ENCODE measurements at places on chromosomes 2 and 18.

- DNase-seq, result no peak
Measured at GRCh38 chr2:15754703-15755099, 163.0 kb downstream of the DDX1 start.

GRCh38 chr2:232375164-232375563 is 3.4 kb upstream of the ALPP start:
- DNase-seq, result no peak

GRCh38 chr2:3414133-3414860 is 34.8 kb downstream of the TRAPPC12 start:
- no peak for DNase-seq

DNA sequence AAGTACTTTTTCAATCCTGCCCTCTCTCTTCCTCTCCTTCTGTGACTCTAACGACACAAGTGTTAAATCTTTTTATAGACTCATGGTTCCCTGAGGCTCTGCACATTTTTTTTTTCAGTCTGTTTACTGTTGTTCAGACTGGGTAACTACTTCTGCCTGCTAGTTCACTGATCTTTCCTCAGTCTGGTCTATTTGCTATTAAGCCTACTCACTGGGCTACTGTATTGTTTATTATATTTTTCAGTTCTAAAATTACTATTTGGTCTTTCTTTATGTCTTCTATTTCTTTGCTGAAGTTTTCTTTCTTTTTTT is 21.3 kb downstream of the PPP3R1 start:
- DNase-seq, result no peak

DNA sequence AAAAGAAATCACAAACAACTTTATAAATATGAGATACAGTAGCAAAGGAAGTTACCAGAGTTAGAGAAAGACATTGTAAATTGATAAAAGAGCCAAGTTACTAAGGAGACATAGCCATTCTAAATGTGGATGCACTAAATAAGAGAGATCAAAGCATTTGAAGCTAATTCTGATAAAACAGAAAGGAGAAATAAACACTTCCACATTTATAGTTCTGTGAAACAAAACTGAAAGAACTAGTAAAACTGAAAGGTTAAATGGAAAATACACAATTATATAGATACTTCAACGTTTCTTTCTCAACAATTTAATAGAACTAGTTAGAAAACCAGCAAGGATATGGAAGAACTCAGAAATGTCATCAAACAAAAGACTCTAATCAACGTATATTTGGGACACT is 309.0 kb upstream of the CDH2 start:
- no peak for DNase-seq

- DNase-seq, result no peak
Measured at GRCh38 chr2:227578642-227579041, 20.1 kb upstream of the SCYGR2 start.

DNA sequence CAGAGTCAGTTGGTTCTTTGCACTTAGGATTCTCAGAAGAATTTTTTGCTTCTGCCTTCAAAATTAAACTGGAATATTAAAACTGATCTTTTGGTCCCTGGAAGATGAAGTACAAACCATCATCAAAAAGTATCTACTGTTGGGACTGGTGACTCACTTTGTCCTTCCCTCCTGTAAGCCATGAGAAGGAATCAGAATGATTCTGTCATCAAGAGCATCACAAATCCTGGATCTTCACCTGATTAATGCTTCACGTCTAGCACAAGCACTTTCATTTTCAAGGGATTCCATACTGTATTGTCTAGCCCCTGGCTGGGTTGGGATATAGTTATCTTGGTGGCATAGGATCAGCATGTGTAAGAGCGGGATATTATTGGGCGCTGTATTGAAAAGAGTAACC is 69.3 kb upstream of the CYP1B1 start:
- DNase-seq, result no peak

GRCh38 chr2:234374736-234375135 is 122.1 kb downstream of the ARL4C start:
- DNase-seq, result no peak

Measured in stimulated activated CD8-positive, alpha-beta memory T cell treated with anti-CD3 and anti-CD28 coated beads, Interleukin-4, amount 100 ng/mL, for 24 hours (primary cell).